ENCODE measurements at places on chromosomes 11 and 22.
A peak's percentile ranks its signal among the peaks of the same experiment; 100 is the strongest.

GRCh38 chr11:122706291-122707088 lies 51.0 kb downstream of the UBASH3B start:
- no peak for DNase-seq

- no peak for DNase-seq
These were observed 10.7 kb downstream of the LSP1 start for GRCh38 chr11:1863352-1864216.

- DNase-seq: no peak
These were observed 939.0 kb downstream of the BRD1 start for GRCh38 chr22:48888466-48889208.

- DNase-seq: no peak
These were observed 1.3 kb downstream of the PYGM start for GRCh38 chr11:64758330-64759079.

GRCh38 chr22:36885474-36885873 lies 24.7 kb downstream of the NCF4 start:
- DNase-seq: no peak

DNA sequence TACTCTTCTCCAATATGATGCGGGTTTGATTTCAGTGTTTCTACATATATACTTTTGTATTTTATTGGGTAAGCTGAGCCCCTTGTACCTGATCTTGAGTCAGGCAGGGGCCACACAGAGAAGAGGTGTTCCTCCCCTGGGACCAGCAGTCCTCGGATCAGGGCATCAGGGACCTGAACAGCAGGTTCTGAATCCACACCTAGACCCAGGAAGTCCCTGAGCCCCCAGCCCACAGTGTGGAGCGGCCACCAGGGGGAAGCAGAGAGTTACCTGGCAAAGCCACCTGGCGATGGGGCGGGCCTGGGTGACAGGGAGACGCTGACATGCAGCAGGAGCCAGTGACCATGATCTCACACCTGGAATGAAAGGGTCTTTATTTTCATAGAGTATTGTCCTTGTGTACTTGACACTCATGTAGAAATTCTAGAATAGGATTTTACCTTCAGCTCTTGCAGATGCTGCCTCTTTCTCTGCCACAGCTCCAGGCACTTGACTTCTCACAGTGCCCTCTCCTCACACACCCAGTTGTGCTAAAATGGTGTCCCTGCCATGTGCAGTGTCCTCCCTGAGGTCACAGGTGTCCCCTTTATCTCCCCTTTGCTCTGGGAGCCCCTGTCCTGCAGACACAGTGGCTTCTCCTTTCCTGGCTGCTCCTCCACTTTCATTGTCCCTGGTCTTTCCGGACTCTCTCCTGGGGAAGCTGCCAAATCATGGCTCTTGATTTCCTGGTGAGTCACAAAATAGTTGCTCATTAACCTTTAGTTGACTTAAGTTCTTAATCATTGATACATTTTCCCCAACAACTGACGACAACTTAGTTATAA lies 48.5 kb downstream of the GGTLC2 start:
- peak; percentile 20 for DNase-seq

- DNase-seq: no peak
These were observed 68.5 kb upstream of the BARX2 start for GRCh38 chr11:129307162-129307561.

DNA sequence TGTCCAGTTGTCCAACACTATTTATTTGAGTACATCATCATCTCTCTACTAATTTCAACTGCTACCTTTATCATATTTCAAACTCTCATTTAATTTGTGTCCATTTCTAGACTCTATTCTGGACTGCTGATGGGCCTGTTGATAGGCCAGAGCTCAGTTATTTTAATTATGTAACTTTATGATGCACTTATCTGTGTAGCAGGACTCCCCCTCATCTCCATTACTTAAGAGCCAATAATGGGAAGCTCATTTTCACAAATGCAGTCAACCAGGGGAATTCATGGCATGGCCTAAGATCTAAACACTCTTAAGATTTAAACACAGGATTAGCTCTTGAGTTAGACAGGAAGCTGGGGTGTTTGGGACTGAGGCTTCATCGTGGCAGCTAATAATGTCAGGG lies 21.4 kb downstream of the KCNQ1OT1 start:
- DNase-seq: no peak

GRCh38 chr11:128964463-128964930 lies 21.8 kb upstream of the TP53AIP1 start:
- DNase-seq: no peak

DNA sequence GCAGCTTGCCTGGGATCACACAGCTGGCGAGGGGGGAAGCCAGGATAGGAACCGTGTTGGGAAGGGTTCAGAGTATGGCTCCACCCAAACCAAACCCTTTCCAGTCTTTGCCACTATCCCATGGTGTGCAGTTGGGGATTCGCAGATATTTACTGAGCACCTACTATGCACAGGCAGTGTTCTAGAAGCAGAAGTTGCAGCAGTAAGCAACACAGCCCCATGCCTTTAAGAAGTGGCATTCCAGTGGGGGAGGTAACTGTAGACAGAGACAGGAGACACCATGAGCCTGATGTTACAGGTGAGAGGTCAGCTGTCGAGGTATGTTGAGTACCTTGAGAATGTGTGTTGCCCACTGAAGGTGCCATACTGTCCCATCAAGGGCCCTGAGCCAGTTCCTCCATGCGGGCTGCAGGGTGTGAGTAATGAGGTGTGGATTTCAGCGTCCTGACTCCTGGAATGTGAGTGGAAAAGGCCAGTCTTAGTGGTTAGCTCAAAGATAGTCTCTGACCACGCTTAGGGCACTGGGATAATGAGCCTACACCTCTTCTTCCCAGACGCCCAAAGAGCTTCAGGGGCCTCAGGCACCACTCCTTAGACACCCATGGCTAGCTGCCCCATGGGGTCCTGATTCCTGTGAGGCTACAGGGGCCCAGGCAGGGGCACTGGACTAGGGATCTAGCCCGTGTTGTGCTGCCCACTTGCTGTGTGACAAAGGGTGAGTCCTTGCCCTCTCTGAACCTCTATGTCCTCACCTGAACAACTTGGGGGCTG lies 71.8 kb upstream of the TP53I11 start:
- DNase-seq: no peak

DNA sequence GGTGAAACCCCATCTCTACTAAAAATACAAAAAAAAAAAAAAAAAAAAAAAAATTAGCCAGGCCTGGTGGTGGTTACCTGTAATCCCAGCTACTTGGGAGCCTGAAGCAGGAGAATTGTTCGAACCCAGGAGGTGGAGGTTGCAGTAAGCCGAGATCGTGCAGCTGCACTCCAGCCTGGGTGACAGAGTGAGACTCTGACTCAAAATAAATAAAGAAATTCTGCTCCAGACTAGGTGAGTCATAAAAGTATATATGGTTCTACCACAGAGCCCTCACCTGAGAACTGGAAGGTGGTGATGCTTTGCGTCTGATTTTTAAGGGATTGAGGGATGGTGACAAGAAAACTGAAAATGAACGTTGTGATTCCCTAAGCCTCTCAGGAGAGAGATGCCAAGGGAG lies 58.4 kb downstream of the NTM start:
- no peak for DNase-seq

DNA sequence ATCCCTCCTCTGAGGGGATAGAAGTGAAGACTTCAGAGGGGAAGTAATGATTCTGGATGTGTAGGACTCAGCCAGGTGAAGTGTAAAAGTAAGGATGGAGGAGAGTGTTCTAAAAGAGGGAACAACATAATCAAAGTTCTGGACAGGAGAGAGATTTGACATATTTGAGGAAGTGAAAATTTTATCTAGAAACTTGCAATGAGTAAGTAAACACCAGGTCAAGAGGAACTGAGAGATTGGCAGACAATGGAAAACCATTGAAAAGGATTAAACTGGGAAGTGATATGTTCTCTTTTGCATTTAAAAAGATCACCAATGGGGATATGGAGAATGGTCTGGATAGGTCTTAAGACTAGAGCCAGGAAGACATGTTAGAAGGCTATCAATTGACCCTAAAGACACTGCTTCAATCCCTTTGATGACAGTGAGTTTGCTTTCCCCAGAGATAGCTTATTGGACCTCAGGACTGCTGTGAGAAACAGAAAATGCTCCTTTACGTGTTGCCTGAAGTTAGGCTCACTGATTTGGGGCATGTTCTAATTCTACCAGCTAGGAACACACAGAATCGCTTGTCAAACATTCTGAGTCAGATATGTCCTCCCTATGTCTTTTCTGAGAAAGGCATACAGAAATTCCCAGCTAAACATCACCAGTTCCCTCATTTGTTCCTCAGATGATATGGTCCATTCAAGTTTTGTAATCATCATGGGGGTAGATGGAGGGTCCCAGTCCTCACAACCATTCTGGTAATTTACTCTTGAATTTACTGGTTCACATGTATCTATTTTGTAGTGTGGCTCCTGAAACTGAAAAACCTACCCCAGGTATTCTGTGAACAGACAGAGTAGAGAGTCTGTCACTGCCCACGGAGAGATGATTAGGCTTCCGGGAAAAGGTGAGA lies 144.9 kb downstream of the MAML2 start:
- no peak for DNase-seq

- no peak for DNase-seq
These were observed 129.0 kb upstream of the PARVA start for GRCh38 chr11:12248330-12248729.

DNA sequence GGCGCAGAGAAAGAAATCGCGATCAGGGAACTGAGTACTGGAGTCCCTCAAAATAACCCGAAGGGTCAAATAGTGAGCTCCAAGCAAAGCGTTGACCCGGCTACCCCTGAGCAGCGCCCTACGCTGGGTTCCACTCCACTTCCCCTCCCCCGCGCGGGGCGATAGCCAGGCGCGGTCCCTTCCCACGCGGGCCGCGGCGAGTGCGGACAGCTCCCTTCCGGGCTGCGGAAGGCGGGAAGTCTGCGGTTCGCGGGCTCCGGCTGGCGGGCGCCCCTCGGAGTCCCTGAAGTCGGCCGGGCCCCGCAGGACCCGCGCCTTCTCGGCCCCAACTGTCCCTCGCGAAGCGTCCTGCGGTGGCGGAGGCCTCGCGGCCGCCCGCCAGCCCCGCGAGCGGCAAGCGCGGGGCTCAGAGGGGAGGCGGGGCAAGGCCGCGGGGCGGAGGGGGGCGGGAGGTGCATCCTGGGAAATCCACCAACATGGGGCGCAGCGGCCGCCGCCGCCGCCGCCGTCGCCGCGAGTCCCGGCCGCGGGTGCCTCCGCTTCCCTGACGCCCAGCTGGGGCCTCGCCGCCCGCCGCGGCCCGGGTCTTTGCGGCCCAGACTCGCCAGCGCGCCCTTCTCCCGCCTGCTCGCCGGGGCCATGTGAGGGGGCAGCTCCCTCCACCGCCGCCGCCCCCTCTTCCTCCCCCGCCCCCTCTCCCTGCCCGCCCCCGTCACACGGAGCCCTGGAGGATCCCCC lies at the start of gene QSER1:
Gene QSER1 (plus strand): TSS at position 457 of the 738 bp plus-strand sequence. CDS start 315 bp downstream, outside the sequence.
- peak; percentile 43 for DNase-seq

DNA sequence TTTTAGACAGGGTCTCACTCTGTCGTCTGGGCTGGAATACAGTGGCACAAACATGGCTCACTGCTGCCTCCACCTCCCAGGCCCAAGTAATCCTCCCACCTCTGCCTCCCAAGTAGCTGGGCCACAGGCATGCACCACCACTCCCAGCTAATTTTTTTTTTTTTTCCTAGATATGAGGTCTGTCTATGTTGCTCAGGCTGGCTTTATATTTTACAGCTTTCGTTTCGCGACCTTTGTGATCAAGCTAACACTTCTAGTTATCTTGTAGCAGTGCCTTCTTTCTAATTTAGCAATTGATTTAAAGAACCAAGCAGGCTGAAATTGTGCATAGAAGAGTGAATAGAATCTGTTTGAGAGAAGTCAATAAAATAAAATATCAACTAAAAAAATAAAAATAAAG lies 11.3 kb downstream of the CKAP5 start:
- DNase-seq: no peak

- no peak for DNase-seq
These were observed 54.2 kb downstream of the FEZ1 start for GRCh38 chr11:125441648-125442410.

- DNase-seq: no peak
These were observed 8.5 kb downstream of the MRPL16 start for GRCh38 chr11:59801981-59802638.

- DNase-seq: no peak
These were observed 523.5 kb upstream of the LRRC4C start for GRCh38 chr11:41982975-41983374.

GRCh38 chr11:57283231-57283990 lies 41.3 kb downstream of the TNKS1BP1 start:
- DNase-seq: no peak

- no peak for DNase-seq
These were observed 1.0 kb downstream of the MN1 start for GRCh38 chr22:27800250-27801201.

DNA sequence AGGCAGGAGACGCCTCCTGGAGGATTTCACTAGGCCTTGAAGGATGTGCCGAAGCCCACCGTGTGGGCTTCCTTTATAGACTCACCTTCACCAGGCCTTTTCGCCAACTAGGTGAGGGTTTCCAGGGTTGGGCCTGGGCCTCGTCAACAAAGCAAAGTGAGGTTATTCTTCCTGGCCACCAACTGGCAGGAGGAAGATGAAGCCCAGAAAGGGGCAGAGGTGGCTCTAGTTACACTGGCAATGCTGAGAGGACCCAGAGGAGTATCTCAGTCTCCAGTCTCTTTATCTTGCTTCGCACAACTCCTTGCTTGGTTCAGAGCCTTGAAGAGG lies 404 bp upstream of the RELT start:
- no peak for DNase-seq

DNA sequence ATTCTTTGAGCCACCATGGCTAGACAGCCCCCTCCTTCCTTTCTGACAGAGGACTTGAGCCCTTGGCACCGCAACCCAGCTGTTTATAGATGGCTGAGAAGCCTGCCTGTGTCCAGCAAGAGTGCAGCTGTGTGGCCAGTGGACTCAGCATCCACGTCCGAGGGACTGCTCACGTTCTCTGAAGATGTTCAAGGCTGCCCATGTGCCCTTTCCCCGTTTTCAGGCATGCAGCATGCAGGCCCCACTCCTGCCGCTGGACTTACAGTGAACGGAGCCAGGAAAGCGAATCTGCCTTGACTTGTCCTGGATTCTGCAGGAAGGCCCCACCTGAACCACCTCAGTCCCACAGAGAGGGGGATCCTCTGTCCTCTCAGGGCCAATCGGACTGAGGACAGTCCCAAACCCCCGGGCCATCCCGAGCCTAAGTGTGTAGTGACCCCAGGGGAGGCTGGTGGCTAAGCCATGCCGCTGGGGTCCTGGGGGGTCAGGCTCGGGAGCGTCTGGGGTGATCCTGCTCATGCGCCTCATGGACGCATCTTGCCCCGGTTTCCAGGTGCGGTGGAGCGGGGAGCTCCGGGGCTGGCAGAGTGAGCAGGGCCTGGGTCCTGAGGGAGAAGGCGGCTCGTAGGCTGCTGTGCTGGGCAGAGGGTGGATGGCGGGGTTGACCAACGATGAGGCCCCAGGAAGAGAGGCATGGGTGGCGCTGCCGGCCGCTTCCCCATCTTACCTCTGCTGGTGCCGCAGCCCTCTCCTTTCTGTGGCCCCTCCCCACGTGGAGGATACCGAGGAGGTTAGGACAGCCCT lies 170.7 kb downstream of the CTTN start:
- no peak for DNase-seq

Measured in stimulated activated CD8-positive, alpha-beta memory T cell treated with anti-CD3 and anti-CD28 coated beads, Interleukin-7, amount 100 ng/mL, for 48 hours (primary cell).